ENCODE measurements at places on chromosomes 1 and 21. TPM values are rescaled to one million over a fixed set of nuclear protein-coding genes. Genes with fewer than 3 reads are reported as not detected.

Gene LPAR3
- 1.1 TPM for total RNA-seq

Gene SH2D2A
- 163 TPM for total RNA-seq

Gene PHGDH
- 78.4 TPM for total RNA-seq

Gene GNG12
- 0.77 TPM for total RNA-seq

Gene FMO1
- not detected for total RNA-seq

Gene ARHGAP30
- total RNA-seq: 149 TPM

Gene TSACC
- not detected for total RNA-seq

Gene C8B
- not detected for total RNA-seq

Gene PRKCZ
- total RNA-seq: 15.4 TPM

Gene PCBP3
- 0.31 TPM for total RNA-seq

Gene EPHB2
- total RNA-seq: 0.33 TPM

Gene SPRR2F
- total RNA-seq: not detected

Gene EDN2
- total RNA-seq: not detected

Gene SYPL2
- 0.07 TPM for total RNA-seq

Gene FCAMR
- not detected for total RNA-seq

Gene TCHH
- total RNA-seq: 0.09 TPM

Gene FCGR3B
- not detected for total RNA-seq

Gene ROR1
- not detected for total RNA-seq

Gene DMBX1
- total RNA-seq: not detected

Gene KCNJ9
- total RNA-seq: not detected

Gene OR2L13
- total RNA-seq: not detected

Gene CLDN14
- total RNA-seq: not detected

Gene BRINP3
- total RNA-seq: not detected

Gene RAB25
- total RNA-seq: not detected

Gene CFHR1
- not detected for total RNA-seq

Gene RBM8A
- total RNA-seq: 397 TPM

Data from CD8-positive, alpha-beta memory T cell (primary cell).